CD4-positive, alpha-beta T cell treated with Interleukin-6 for 4 hours (primary cell): ENCODE measurements at places on chromosomes 3 and 15.

- no peak for DNase-seq
Observed at GRCh38 chr3:146128939-146129338, 32.0 kb downstream of the PLOD2 start.

DNA sequence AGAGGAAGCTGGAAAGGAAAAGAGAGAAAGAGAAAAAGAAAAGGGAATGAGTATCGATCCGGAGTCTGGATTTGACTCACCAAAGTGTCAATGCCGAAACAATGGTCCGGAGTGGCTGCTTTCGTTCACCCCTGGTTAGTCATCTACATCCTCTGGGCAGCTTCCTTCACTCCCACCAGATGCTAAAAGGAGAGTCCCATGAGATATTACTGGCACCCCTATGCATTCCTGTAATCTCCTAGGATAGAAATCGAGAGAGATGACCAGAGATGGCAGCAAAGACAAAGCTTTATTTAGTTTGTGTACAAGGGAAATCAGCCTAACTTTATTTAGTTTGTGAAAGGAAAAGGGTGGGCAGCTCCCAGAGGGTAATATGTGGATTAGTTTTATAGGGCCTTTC lies 622.2 kb downstream of the ZPLD1 start:
- no peak for DNase-seq

DNA sequence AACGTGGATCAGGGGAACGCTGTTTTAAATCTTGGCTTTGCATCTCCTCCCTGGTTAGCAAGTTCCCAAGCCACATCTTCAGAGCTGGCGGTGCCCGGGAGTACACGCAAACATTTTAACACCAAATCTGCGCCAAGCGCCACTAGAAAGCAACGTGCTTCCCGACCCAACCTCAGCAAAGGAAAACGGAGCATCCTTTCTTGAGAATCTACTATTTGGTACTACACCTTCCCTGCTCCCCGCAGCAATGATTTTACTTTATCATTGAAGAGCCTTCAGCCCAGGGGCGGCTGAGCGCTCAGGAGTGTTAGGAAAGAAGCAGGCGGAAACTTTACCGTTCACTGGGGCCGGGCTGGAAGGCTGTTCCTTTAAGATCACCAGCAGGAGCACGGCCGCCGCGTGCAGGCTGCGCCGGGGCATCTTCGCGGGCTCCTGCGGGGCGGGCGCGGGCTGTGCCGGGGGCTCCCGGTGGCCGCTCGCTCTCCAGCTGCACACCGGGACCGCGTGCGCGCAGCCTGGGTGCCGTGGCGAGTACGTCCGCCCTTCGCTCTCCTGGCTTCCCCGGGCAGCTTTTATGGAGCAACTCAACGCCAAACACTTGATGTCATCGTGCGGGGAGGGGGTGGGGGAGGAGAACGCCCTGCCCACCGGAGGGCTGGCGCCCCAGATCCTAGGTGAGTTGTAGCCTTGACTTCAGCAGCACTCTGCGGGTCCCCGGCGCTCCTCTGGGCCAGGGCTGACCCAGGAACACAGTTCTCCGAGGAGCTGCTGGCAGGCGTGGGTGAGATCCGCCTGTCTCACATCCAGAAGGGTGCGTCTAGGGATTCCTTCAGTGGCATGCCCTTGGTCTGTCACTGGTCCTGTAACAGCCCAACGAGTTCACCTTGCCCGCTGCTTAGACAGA lies at the start of gene CA12:
TSS of gene CA12 (minus strand) at position 546 of the 904 bp plus-strand sequence. CDS start at position 420, 126 bp downstream.
- DNase-seq: no peak

DNA sequence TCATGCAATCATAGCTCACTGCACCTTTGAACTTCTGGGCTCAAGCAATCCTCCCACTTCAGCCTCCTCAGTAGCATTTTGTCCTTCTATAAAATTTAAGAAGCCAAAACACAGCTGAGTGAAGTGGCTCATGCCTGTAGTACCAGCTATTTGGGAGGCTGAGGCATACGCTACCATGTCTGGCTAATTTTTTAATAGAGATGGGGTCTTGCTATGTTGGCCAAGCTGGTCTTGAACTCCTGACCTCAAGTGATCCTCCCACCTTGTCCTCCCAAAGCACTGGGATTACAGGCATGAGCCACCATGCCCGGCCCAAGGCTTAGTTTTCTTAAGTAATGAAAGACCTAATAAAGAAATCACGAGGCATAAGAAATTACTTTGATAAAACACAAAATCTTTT lies 14.7 kb upstream of the FNDC3B start:
- DNase-seq: no peak

- DNase-seq: no peak
Observed at GRCh38 chr3:159860269-159861116, 128.1 kb upstream of the IL12A start.
